ENCODE measurements at places on chromosomes 7 and 10.

DNA sequence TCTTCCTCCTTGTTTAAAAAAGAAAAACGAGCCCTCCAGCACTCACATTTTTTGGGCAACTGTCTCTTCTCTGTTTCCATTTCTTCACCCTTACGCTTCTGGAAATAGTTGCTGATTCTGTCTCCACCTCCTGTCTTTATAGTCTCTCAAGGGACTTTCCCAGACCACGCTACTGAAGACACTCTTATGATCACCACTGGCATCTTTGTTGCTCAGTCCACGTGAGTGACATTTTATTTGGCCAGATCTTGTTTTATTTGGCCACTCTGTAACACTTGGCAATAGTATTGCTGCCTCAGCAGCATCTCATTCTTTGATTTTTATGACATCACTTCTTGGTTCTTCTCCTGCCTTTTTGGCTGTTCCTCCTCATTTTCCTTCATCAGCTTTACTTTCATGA is 21.6 kb upstream of the NME8 start:
- no peak for DNase-seq

- DNase-seq, result no peak
These were observed 707 bp upstream of the C1GALT1 start for GRCh38 chr7:7181519-7182155.

GRCh38 chr10:43671659-43672531 is 23.2 kb upstream of the ZNF32 start:
- DNase-seq, result no peak

- DNase-seq, result no peak
These were observed 359.4 kb downstream of the GALNT17 start for GRCh38 chr7:71491336-71491735.

GRCh38 chr7:134129856-134130523 is 2.9 kb downstream of the LRGUK start:
- no peak for DNase-seq

DNA sequence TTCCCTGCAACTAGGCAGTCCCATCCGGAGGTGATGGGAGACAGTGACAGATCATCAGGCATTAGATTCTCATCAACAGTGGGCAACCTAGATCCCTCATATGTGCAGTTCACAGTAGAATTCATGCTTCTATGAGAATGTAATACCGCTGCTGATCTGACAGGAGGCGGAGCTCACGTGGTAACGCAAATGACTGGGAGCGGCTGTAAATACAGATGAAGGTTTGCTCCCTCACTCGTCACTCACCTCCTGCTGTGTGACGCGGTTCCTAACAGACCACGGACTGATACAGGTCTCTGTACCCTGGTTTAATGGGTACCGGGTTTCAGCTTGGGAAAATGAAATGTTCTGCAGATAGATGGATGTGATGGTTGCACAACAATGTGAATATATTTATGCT is 47.8 kb upstream of the PIK3AP1 start:
- DNase-seq, result no peak

GRCh38 chr7:30175636-30176147 is 40.9 kb downstream of the MTURN start:
- no peak for DNase-seq

DNA sequence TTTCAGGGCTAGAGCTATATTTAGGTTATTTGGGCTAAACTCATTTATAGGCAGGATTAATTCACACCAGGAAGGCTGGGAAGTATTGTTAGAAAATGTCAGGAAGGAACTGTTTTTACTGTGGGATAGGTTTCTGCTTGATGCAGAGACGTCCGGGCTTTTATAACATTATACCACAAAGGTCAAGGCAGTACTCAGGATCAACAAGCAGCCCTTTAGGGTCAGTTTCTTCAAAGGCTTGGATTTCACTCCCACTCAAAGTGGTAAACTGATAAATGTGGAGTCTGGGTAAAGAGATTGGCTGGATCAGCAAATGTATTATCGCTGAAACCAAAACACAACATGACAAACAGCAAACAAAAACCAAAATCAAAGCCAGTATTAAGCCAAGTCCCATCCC is 127.2 kb downstream of the ARL5B start:
- no peak for DNase-seq

DNA sequence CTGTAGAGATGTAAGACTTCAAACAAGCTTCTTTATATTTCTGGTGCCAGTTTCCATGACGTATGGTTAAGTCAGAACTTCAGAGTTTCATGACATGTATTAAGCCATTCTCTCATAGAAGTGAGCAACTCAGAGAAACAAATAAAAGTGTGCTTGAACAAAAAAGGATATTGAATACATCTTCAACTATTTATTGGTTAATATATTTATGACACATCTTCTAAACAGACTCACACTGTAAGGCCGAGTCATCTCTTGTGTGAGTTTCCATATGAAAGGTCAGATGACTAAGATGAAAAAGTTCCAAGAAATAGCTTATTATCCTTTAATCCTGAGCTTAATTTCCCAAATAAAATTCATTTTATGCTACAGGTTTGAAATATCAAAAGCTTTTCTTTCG is 105.5 kb upstream of the CSTF2T start:
- no peak for DNase-seq

GRCh38 chr10:8056378-8056777 is 1.9 kb downstream of the GATA3 start:
- DNase-seq, result no peak

- no peak for DNase-seq
These were observed 54.9 kb downstream of the ZNF800 start for GRCh38 chr7:127337581-127337980.

GRCh38 chr7:82019551-82020475 is 250.0 kb upstream of the HGF start:
- no peak for DNase-seq

GRCh38 chr7:43954524-43955228 is 28.4 kb downstream of the UBE2D4 start:
- DNase-seq, result no peak

GRCh38 chr7:1931256-1931950 is 261.3 kb downstream of the ELFN1 start:
- DNase-seq, result no peak

DNA sequence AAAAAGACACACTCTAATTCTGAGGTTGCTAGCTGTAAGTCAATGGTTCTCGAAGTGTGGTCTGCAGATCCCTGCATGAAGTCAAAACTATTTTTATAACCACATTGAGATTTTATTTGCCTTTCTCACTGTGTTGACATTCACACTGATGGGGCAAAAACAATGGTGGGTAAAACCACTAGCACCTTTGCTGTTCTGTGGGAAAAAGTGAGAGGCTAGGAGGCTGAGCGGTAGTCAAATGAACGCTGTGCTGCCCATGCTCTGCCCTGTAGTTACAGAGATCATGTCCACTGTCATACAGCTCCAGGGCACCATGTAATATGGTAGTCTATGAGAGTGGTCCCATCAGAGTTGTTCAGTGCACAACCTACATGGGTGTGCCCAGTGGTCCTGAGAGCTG is 21.6 kb upstream of the PDCD4 start:
- DNase-seq, result no peak

DNA sequence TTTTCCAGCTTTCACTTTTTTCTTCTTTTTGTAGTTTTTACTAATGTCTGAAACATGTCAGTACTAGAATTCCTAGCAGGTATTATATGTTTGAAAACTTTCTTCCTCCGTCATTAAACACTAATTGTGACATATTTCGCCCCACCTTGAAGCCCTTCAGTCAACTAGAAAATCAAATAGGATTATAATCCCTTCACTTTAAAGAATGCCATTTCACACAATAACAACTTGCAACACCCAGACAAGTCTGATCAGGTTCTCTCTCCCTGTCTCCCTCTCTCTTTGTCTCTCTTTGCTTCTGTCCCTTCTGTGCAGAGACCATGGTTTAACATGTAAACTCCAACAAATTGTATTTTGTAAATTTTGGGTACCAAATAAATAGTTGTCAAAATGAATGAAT is 373.5 kb downstream of the SEMA3D start:
- no peak for DNase-seq

GRCh38 chr10:17655009-17655408 is 11.1 kb downstream of the STAM start:
- no peak for DNase-seq

GRCh38 chr7:157250605-157251228 is 86.1 kb upstream of the DNAJB6 start:
- DNase-seq, result no peak

DNA sequence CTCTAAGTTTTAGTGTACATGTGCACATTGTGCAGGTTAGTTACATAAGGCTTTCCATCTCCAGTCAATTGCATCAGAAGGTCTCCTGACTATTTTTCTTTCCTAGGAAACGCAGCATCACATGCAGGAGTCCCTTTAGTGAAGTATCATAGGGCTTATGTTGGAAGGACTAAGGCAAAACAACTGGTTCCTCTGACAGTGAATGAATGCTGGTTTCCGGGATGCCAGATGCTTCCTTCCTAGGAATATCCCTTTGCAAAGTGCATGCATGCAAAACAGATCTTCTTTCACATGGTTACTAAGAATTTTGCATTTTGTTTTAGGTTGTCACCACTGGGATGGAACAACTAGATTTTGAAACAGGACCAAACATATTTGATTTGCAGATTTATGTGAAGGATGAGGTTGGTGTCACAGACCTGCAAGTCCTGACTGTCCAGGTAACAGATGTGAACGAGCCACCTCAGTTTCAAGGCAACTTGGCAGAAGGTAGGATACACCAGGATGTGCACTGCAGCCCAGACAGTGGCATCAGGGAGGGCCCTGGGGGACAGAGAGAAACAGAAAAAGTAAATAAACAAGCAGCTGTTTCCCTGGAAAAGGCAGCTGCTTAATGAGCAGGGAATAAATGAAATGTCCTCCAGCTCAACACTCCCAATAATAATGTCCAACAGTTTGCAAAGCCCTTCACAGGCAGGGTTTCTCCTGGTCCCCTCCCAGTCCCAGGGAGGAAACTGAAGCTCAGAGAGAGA is 17.8 kb downstream of the CDHR3 start:
- DNase-seq, result no peak
